ENCODE measurements at places on chromosomes 1 and 21.

- DNase-seq: no peak
These were observed 86.4 kb downstream of the MIS18A start for GRCh38 chr21:32192291-32193097.

DNA sequence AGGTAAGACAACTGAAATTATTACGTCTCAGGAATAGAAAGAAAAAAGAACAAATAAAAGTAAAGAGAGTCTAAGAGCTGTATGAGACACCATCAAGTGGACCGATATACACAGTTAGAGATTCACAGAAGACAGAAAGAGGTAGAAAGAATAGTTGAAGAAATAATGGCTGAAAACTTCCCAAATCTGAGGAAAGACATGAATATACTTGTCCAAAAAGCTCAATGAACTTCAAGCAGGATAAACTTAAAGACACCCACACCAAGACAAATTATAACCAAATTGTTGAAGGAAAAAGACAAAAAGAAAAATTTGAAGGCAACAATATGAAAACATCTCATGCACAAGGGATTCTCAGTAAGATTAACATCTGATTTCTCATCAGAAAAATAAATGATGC, 19.6 kb upstream of the WNT3A start:
- DNase-seq: no peak

- no peak for DNase-seq
These were observed 52.1 kb downstream of the ELK4 start for GRCh38 chr1:205579711-205580110.

DNA sequence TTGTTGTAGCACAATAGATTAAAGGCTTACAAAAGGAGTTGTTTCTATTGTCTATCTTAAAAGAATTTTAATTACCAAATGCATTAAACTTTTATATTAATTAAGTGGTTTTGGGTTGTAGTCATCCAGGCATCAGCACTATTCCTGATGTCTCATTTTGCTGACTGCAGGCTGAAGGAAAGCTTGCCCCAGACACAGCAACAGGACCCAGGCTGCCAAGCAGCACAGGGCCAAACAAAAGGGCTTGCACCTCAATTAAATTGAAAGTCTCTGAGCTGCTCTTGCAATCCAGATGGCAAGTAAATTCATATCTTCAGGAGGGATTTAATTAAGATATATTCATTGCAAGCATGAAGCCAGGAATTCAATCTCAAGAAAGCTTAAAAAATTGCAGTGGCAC, 80.7 kb upstream of the CHODL start:
- DNase-seq: no peak

DNA sequence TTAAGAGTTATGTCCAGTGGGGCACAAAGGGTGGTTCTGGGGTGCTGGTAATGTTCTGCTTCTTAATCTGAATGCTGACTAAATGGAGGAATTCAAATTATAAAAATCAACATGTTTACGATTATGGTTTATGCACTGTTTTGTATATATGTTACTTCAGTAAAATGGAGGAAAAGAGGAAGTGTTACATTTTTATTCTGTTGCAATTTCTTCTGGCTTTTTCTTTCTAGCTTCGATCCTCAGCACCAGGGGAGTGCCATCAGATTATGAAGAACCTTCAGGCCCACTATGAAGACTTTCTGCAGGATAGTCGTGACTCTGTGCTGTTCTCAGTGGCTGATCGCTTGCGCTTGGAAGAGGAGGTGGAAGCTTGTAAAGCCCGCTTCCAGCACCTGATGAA, 105.5 kb downstream of the MACF1 start:
- DNase-seq: no peak

- DNase-seq: no peak
These were observed 3.3 kb downstream of the GCSAML start for GRCh38 chr1:247552231-247552630.

DNA sequence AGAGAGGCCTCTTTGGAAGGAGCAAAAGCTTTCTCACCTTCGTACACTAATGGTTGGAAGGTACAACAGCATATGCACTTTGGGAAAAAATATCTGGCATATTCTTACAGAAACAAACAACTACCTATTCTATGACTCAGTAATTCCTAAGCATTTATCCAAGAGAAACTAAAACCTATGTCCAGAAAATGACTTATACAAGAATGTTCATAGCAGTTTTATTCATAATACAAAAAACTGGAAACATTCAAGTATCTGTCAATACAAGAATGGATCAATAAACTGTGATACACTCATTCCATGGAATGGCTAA, 8.2 kb downstream of the NBPF1 start:
- DNase-seq: no peak

DNA sequence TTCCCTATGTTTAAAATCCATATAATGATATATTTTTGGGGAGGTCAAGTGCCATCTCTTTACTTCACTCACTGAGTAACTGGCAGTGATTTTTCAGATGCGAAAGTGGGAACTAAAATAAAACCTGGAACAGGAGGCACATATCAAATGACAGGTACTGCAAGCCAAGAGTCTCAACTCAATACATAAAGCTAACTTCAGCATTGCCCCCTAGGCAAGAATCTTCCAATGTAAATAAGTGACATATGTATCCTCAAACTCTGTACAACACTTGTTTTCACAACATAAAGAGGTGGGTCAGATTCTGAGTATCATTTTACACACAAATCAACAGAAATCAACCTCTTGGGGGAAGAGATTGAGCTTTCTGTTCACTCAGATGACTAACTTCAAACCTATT, 18.1 kb downstream of the DCAF8 start:
- DNase-seq: no peak

DNA sequence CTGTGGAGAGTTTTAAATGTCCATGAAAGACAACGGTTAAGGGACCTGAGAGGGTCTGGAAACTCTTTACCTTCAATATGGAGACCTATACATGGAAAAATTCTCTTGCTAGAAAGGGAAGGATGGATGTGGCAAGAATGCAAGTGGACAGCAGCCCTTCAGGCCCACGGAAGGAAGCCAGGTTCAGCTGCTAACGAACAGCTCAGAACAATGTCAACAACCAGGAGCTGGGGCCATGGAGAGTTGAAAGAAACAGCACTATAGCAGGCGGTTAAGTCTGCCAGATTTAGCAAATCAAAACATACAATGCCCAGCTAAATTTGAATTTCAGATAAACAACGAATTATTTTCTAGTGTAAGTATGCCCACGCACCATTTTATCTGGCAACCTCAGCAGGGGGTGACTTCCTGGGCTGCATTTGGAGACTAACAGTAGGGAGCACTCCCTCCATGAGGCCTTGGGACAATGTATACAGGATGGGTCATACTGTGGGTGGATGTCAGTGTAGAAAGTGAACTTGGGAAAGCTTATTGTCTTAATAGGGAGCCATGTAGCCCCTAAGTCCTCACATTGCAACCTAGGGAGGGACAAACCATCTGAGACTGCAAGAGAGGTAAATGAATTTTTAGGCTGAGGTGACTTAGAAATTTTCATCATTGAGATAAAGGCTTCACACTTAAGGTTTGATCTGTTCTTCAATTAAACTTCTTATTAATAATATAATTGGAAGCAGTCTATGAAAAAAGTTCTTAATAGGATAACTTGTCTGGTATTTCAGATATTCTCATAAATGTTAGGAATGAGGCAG, 7.8 kb upstream of the H3-3A start:
- no peak for DNase-seq

GRCh38 chr1:2787163-2787911, 14.2 kb downstream of the TTC34 start:
- no peak for DNase-seq
